ENCODE measurements at places on chromosomes 4 and X. TPM values are rescaled to one million over a fixed set of nuclear protein-coding genes. Genes with fewer than 3 reads are reported as not detected.

GRCh38 chr4:145527773-145528172 lies 46.1 kb downstream of the SMAD1 start:
- no peak for DNase-seq
- H3K4me3 ChIP-seq, result no peak overlapping the region
- no peak overlapping the region for H3K27ac ChIP-seq
- no peaks in the 10 kb centered on the region for H3K4me1 ChIP-seq
- no peaks in the 10 kb centered on the region for H3K36me3 ChIP-seq

DNA sequence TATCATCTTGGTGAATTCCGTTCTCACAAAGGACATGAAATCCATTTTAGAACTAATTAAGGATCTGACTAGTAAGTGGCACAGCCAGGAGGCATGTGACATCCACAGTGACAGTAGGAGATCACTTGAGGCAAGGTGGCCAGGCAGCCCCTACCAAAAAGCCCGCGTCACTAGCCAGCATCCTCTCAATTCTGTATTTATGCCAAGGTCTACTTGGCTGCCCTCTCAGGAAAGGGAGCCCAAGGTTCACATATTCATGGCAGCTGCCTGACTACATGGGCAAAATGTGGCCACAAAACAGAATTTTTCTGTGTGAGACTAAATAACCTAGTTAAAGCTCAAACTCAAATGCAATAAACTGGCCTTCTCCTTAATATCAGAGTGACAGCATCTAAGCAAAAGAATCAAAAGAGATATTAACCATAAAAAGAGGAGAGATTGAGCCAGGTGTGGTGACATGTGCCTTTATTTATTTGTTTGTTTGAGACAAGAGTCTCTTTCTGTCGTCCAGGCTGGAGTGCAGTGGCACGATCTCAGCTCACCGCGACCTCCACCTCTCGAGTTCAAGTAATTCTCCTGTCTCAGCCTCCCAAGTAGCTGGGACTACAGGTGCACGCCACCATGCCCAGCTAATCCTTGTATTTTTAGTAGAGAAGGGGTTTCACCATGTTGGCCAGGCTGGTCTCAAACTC lies 51.5 kb downstream of the SLC9A7 start:
- peaks cover 56% of the 10 kb centered on the region for H3K4me1 ChIP-seq
- no peaks in the 10 kb centered on the region for H3K27me3 ChIP-seq
- H3K27ac ChIP-seq, result no peak overlapping the region
- no peaks in the 10 kb centered on the region for H3K36me3 ChIP-seq
- DNase-seq, result no peak

The CDKN2AIP gene
- 42.6 TPM for total RNA-seq

The GAGE2A gene
- not detected for total RNA-seq

DNA sequence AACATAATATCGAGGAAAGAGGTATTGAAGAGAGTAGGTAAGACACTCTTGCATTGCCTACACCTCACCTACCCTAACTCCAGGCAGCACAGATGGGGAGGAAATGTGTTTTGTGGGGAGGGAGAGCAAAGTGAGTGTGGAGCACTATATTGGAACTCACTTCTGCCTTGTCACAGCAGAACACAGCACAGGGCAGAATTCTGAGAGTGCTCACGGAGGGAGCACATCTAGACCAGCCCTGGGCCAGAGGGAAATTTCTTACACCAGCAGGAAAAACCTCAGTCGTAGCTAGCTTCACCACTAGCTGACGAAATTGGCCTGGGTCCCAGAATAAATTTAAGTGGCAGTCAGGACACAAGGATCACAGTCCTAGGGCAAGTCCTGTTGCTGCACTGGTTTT lies 517.3 kb downstream of the TMA16 start:
- no peak overlapping the region for H3K4me3 ChIP-seq
- H3K4me1 ChIP-seq, result no peaks in the 10 kb centered on the region
- H3K27ac ChIP-seq, result no peak overlapping the region
- H3K36me3 ChIP-seq, result no peaks in the 10 kb centered on the region
